ENCODE measurements at places on chromosomes 16 and 17. TPM values are rescaled to one million over a fixed set of nuclear protein-coding genes. Genes with fewer than 3 reads are reported as not detected.
A peak's percentile ranks its signal among the peaks of the same experiment; 100 is the strongest.

DNA sequence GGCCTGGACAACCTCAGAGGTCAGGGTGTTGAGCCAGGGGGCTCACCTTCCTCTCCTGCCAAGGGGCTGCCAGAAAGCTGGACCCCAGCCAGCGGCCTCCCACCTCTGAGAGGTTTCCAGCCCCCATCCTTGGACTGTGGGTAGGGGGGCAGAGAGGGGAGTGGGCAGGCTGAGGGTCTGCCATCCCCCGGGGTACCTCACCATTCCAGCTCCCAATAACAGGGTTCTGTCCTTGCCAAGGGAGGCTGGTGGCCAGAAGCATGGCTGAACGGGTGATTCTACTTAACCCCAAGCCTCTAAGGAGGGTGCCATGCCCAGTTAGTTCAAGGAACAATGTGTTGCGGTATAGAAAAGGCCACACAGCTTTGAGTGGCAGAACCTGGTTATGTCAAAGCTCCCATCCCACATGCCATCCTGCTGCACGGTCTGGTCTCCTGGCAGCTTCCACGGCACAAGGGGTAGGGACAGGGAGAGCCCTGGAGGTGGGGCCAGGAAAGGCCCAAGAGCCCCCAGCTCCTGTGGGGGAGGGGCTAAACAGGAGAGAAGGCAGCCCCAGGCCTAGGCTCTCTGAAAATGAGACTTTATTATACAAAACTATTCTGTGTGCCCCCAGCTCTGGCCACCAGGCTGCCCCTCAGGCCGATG lies 19.8 kb downstream of the B9D1 start:
- no peak for DNase-seq

Gene KIF18B
- total RNA-seq: 11.2 TPM

Gene CDRT15L2
- total RNA-seq: not detected

DNA sequence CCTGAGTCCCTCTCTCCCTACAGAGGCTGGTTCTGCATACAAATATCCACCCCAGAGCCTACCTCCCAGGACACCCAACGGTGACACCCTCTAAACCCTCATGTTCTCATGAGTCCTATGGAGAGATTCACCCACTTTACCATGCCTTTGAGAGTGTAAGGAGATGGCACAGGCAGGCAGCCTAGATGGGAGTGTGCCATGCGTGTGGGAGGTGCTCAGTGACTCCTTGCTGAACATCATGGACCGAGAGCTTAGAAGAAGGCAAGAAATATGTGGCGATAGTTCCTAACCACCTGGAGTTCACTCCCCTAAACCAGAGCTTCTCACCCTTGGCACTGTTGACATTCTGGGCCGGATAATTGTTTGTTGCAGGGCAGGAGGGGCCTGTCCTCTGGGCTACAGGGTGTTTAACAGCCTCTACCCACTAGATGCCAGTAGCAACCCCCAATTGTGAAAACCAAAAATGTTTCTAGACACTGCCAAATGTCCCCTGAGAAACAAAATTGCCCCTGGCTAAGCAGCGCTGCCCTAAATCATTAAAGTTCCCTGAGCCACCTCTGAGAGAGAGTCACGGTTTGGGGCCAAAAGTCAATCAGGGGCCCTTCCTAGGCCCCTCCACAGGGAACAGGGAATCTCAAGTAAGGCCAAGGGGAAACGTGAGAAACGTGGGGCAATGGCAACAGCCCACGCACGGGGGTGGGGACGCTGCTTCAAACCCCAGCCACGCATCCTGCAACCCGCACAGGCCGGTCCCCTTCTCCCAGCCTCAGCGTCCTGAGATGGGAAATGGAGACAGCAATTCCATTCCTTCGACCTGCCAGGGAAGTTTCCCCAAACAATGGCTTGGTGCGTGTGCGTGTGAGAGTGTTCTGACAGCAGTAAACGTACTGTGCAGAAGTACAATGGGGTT lies 66.8 kb downstream of the C16orf78 start:
- no peak for DNase-seq

Gene SCIMP
- total RNA-seq: not detected

DNA sequence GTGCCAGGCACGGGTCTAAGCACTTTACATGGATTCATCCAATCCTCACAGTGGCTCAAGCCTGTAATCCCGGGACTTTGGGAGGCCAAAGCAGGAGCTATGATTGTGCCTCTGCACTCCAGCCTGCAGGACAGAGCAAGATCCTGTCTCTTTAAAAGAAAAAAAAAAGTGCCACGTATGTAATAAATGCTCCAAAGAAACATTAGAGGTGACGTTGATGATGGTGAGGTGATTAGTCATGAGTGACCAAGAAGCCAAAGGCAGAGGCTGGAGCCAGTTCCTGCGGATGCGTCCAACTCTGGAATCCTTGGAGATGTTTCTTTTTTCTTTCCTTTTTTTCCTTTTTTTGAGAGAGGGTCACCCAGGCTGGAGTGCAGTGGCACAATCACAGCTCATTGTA lies 59.4 kb upstream of the SIAH1 start:
- peak; percentile 83 for DNase-seq

Gene ZNF821
- 3.4 TPM for total RNA-seq

Measured in MCF 10A (cell line).